ENCODE measurements at places on chromosomes 4 and X. TPM values are rescaled to one million over a fixed set of nuclear protein-coding genes. Genes with fewer than 3 reads are reported as not detected.

FHL1 gene
- total RNA-seq = 121 TPM

KLHL8 gene
- total RNA-seq = 9.8 TPM

SORBS2 gene
- not detected for total RNA-seq

HGFAC gene
- not detected for total RNA-seq

CTAG2 gene
- total RNA-seq = not detected

TADA2B gene
- total RNA-seq = 10.3 TPM

RAP2C gene
- total RNA-seq = 23.7 TPM

RASSF6 gene
- under 0.01 TPM for total RNA-seq

IGBP1 gene
- total RNA-seq = 68.8 TPM

EDA2R gene
- total RNA-seq = 22.8 TPM

PRDX4 gene
- total RNA-seq = 219 TPM

SLC49A3 gene
- 15.5 TPM for total RNA-seq

PDCL2 gene
- not detected for total RNA-seq

HCCS gene
- total RNA-seq = 18.0 TPM

S100P gene
- total RNA-seq = not detected

TBC1D9 gene
- total RNA-seq = 33.4 TPM

OTC gene
- not detected for total RNA-seq

SATL1 gene
- not detected for total RNA-seq

PABPC1L2B gene
- total RNA-seq = not detected

PPEF1 gene
- total RNA-seq = not detected

FGFR3 gene
- 0.33 TPM for total RNA-seq

SLC25A53 gene
- 12.7 TPM for total RNA-seq

IGSF1 gene
- not detected for total RNA-seq

SSX4B gene
- not detected for total RNA-seq

SSX4 gene
- total RNA-seq = not detected

PAGE2 gene
- total RNA-seq = not detected

AKAP14 gene
- total RNA-seq = not detected

CLCN4 gene
- 5.8 TPM for total RNA-seq

XPNPEP2 gene
- total RNA-seq = 5.0 TPM

ZNF630 gene
- 2.0 TPM for total RNA-seq

CYSLTR1 gene
- 0.29 TPM for total RNA-seq
